DND-41 (cell line): ENCODE measurements at places on chromosomes 5 and 9.

- no peak for DNase-seq
These were observed 455.5 kb downstream of the ACTL7B start for GRCh38 chr9:108400297-108400696.

GRCh38 chr9:126147936-126148870, 178.4 kb upstream of the MVB12B start:
- DNase-seq: no peak

DNA sequence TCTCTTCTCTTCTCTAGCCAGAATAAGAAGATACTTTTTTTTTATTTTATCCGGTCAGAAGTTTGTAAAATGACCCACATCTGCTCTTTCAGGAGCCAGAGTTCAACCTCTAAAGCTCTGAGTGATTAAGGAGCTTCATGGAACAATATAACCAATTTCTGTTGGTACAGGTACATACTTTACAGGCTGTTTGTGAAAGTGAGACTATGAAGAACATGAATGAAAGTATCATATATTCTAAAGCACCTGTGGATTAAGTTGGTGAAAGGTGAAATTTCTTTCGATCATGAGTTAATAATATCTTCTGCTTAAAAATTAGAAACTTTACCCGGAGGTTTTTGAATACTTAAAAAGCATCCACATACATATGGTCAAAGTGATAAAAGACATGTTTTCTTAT, 65.2 kb downstream of the DMRT2 start:
- DNase-seq: no peak

DNA sequence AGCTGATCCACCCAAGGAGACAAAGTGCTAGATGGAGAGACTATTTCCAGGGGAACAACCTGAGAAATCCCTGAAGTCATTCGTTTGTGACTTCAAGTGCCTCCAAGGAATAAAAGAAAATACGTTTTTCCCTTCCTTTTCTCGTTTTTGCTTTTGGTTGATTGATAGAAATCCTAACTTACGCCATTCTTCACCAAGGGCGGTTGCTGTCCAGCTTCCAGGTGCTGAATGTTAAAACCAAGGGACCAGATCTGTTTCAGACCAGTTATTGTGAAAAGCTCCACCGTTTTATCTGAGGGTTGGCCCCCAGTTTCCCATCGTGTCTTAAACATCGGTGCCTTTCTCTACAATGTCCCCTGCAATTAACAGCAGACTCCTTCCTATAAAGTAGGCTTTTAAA, 600.7 kb upstream of the SGCD start:
- peak; percentile 8 for DNase-seq

GRCh38 chr5:64923151-64923685, 154.5 kb downstream of the CWC27 start:
- no peak for DNase-seq

- no peak for DNase-seq
These were observed 6.3 kb downstream of the NR2F1-AS1 start for GRCh38 chr5:93574491-93575305.

- DNase-seq: no peak
These were observed 2.4 kb downstream of the EHMT1 start for GRCh38 chr9:137621131-137621757.

DNA sequence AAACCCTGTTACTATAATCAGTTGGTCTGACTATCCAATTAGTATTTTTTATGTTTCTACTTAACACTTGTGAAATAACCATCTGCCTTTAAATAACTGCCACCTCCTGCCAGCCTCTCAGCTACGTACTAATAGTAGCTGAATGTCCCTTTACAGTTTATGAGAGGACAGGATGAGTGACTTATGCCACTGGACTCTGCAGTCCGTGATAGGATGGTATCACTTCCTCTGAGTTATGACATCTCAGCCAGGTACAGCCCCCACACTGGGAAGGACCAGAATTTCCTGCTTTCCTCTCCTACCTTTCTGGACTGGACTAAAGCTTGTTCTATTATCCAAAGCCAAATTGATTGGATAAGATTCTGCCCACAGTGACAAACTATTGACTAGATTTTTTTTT, 102.9 kb downstream of the ZFAND5 start:
- no peak for DNase-seq

DNA sequence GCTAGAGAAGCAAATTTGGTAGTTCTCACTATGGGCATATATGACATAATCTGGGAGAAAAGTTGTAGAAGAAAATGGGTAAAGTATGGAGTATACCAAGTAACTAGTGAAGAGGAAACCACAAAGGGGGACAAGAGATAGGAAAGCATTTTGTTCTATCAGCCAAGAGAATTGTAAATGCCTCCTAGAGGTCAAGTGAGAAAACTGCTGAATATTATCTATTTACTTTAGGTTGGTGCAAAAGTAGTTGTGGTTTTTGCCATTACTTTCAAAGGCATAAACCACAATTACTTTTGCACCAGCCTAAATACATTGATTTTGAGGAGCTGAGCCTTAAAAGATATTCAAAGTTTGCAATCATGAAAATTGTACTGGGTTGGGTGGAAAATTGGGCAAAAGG, 126.7 kb upstream of the GRHPR start:
- DNase-seq: no peak

- DNase-seq: no peak
These were observed 6.1 kb upstream of the MOB3B start for GRCh38 chr9:27535701-27536118.

GRCh38 chr5:136054142-136055019, 25.6 kb downstream of the TGFBI start:
- no peak for DNase-seq

GRCh38 chr9:117784996-117785395, 80.8 kb downstream of the TLR4 start:
- no peak for DNase-seq

GRCh38 chr5:74205767-74206578, 434.6 kb downstream of the ENC1 start:
- no peak for DNase-seq

DNA sequence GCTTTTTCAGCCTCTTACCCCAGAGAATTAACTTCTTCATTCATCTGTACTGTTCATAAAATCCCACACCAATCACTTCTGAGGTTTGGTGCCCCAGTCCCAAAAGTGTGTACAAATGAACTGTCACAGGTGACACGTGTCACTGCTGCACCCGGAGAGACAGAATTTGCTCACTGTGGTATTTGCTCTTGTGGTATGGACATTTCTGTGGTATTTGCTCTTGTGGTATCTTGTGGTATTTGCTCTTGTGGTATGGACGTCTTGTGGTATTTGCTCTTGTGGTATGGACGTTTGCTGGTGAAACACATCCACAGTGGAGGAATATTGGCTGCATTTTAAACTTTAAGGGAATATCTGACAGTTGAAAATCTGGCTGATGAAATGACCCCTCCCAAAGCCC, 214.9 kb upstream of the DAP start:
- peak; percentile 11 for DNase-seq

DNA sequence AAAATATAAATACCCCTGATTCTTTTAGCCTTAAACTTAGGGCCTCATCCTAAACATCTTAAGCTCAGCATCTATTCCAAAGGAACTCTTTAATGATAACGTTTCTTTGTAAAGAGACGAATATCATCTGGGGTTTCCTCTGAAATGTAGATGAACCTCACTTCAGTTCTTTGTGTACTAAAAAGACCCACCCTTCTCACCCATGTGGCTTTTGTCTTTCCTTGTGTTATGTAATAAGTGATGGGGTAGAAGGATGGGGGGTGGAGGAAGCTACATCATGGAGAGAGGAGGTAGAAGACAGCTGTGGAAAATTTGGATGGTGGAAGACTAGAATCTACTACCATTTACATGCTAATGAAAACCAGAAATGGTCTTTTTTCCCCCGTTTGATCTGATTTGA, 111.0 kb downstream of the NDUFS4 start:
- DNase-seq: no peak

- DNase-seq: no peak
These were observed 509.7 kb downstream of the PSAT1 start for GRCh38 chr9:78806492-78807160.

- DNase-seq: no peak
These were observed 113.1 kb upstream of the TNC start for GRCh38 chr9:115230924-115231515.
